ENCODE measurements at places on chromosomes 4 and X.

DNA sequence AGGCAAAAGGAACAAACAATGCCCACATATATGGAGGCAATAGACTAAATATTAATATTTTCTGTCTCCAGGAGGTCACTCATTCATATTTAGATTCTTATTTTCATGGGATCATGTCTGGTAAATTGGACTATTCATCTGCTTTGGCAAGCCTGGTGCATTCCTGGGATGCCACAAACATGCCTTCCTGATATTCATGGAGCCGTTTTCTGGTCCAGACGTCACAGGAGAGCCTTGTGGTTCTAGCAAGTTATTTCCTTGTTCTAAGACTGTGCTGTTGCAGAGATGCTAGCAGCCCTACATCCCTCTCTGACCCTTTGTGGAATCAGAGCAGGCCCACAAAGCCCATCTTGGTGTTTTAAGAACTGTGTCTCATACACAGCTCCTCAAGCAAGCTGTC lies 16.1 kb upstream of the EXOSC9 start:
- peak; percentile 78 for DNase-seq

DNA sequence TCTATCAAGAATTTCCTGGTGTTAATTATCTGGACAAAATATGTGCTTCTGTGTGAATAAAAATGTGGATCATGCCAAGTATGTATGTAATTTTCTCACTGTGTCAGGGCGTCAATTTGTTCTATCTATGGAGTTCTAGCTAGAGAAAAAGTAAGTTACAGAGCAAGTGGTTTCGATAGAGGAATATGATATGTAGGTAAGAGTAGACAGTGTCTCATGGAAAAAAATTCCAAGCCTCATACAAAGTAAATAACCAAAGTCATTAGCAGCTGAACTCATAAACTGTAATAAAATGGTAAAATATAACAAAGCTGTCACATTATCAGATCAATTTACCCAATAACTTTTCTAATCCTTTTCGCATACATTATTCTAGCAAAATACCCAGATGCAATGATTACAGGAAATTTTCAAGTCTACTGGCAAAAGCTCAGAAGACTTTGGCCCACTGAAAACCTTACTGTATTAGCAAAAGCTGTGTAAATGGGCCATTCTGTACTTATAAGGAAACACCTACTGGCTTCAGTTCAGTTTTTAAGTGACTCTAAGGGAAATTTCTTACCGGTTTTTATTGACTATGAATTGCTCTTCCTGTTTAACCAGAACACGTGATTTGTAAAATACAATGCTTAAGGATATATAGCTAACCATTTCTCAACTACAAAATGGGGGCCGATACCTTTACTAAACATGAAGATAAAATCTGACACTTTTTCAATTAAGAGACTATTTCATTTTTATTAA lies 121.0 kb upstream of the ARSJ start:
- no peak for DNase-seq

GRCh38 chr4:39232100-39232499 lies 49.8 kb downstream of the WDR19 start:
- no peak for DNase-seq

GRCh38 chr4:166091146-166091545 lies 218.1 kb downstream of the TLL1 start:
- DNase-seq = no peak

- peak; percentile 71 for DNase-seq
These were observed at the start of gene CHST7 for GRCh38 chrX:46573331-46573891. CHST7 (plus strand) TSS chrX:46573765; CDS start chrX:46573932, 167 bp downstream.

DNA sequence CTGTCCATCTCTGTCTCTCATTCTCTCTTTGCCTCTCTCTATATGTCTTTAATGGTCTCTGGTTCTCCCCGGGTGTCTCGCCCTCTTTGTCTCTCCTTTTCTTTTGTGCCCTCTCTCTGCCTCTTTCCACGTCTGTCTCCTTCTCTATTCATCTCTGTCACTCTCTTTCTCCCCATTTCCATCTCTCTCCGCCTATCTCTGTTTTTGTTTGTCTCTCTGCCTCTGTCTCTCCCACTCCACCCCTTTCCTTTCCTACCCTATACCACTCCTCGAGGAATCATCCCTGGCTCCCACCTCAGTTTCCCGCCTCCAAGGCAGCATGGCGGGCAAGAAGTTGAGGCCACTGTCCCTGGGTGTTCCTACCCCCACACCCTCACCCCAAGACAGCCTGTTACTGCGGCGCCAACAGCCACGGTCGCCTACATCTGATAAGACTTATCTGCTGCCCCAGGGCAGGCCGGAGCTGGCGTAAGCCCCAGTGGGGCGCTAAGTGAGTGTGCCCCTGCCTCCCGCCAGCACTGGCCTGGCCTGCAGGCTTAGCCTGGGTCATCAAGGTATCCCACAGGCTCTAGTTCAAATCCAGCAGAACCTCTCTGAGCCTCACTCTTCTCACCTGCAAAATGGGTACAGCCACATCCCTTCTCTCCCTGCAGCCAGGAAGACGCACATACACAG lies 713 bp upstream of the GATA1 start:
- DNase-seq = no peak

GRCh38 chr4:184357165-184357564 lies 117.2 kb downstream of the IRF2 start:
- DNase-seq = no peak

GRCh38 chr4:157706155-157706554 lies 466.7 kb downstream of the GASK1B start:
- DNase-seq = no peak

DNA sequence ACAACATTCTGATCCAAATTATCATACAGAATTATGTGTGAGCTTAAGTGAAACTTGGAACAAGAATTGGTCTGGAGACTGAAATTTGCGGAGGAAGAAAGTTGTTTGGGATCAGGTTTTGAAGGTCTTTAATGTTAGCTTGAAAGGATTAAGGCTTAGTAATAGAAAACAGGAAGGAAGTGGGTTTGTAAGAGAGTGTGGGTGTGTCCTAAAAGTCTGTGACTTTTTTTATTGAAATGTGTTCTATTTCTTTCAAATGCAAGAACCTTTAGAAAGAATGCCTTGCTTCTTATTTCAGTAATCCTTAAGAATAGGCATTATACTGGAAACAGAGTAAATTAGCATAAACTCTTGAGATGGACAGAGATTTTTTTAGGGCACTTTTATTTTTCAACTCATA lies 198.0 kb downstream of the GALNTL6 start:
- no peak for DNase-seq
